HepG2 (cell line): ENCODE measurements at places on chromosomes 6 and 20. TPM values are rescaled to one million over a fixed set of nuclear protein-coding genes. Genes with fewer than 3 reads are reported as not detected.

TPBG gene
- total RNA-seq, result 0.39 and 0.75 TPM in 2 replicates

- no peak for DNase-seq
- no peaks in the 10 kb centered on the region for H3K27me3 ChIP-seq
- no peaks in the 10 kb centered on the region for H3K4me1 ChIP-seq
Observed at GRCh38 chr20:42634156-42634555, 555.5 kb downstream of the PTPRT start.

- no peaks in the 10 kb centered on the region for H3K36me3 ChIP-seq
- no peak for DNase-seq
- peaks cover 7% of the 10 kb centered on the region; the same call in 1 of the 2 replicates for H3K4me1 ChIP-seq
- peaks cover 3% of the 10 kb centered on the region; the same call in 1 of the 3 replicates for H3K27me3 ChIP-seq
Observed at GRCh38 chr6:39421383-39422225, 99.1 kb upstream of the KCNK16 start.

LINC00237 gene
- not detected in 2 replicates for total RNA-seq

LTB gene
- 0.22 TPM in 1 of 2 replicates, not detected in the other for total RNA-seq

NOX3 gene
- total RNA-seq, result 0.18 and 0.24 TPM in 2 replicates

GRCh38 chr20:24662322-24662721, 192.9 kb downstream of the SYNDIG1 start:
- H3K27ac ChIP-seq, result no peak overlapping the region
- H3K36me3 ChIP-seq, result no peaks in the 10 kb centered on the region
- DNase-seq, result no peak
- peaks cover 20% of the 10 kb centered on the region; the same call in 1 of the 2 replicates for H3K27me3 ChIP-seq

DNA sequence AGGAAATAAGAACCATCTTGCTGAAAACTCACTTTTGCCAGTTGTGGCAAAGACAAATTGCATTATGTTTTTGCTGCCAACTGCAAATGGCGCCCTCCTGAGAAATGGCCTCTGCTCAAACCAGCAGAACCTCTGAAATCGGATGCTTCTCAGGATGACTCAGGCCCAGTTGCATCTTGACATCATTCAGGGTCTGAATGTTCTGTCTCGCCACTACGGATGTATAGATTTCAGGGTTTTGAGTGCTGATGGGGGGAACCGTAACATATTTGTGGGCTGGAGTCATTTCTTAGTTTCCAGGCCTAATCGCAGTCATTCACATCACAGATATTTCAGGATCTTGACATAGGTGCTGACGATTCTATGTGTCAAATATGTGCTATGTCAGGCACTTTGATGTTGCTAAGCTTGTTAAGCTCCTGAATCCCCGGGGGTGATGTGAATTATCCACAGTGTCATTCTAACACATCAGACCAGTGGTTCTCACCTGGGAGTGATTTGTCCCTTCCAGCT, 207.1 kb downstream of the NFATC2 start:
- H3K27me3 ChIP-seq, result 0 out of 2 replicates have a peak, but pooled peaks cover 3% of the 10 kb centered on the region
- no peak for DNase-seq
- H3K4me3 ChIP-seq, result no peak overlapping the region

DNA sequence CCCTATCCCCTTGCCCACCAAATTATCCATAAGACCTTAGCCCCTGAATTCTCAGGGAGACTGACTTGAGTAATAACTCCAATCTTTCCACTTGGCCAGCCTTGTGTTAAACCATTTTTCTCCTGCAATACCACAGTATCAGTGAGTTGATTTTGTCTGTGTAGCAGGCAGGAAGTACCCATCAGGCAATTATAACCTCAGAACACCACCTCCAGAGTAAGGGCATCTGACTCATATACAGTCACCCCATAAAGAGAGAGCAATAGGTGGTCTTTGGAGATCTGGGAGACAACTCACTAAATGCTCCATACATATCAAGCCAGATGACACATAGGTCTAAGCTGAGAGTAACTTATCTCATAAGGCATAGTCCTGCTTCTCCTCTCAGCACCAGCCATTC, 83.7 kb downstream of the FILIP1 start:
- no peak overlapping the region for H3K27ac ChIP-seq
- DNase-seq, result no peak
- H3K27me3 ChIP-seq, result no peaks in the 10 kb centered on the region
- no peaks in the 10 kb centered on the region for H3K36me3 ChIP-seq

GRCh38 chr20:1676650-1677049, 19.1 kb upstream of the SIRPG start:
- no peak overlapping the region for H3K4me3 ChIP-seq
- no peak overlapping the region for H3K27ac ChIP-seq
- H3K36me3 ChIP-seq, result no peaks in the 10 kb centered on the region
